Foreskin keratinocyte (primary cell): ENCODE measurements at places on chromosomes 12 and 14. TPM values are rescaled to one million over a fixed set of nuclear protein-coding genes. Genes with fewer than 3 reads are reported as not detected.

ACSM4 gene
- not detected in 2 replicates for total RNA-seq

KHNYN gene
- total RNA-seq: 51.5 and 55.4 TPM in 2 replicates

EML1 gene
- 3.7 and 7.4 TPM in 2 replicates for total RNA-seq

- peak; percentile 36 for DNase-seq
These were observed 56.0 kb downstream of the KSR2 start for GRCh38 chr12:117912756-117913155.

- DNase-seq: no peak
These were observed 121.9 kb upstream of the SLC35F4 start for GRCh38 chr14:57987596-57988300.

DNA sequence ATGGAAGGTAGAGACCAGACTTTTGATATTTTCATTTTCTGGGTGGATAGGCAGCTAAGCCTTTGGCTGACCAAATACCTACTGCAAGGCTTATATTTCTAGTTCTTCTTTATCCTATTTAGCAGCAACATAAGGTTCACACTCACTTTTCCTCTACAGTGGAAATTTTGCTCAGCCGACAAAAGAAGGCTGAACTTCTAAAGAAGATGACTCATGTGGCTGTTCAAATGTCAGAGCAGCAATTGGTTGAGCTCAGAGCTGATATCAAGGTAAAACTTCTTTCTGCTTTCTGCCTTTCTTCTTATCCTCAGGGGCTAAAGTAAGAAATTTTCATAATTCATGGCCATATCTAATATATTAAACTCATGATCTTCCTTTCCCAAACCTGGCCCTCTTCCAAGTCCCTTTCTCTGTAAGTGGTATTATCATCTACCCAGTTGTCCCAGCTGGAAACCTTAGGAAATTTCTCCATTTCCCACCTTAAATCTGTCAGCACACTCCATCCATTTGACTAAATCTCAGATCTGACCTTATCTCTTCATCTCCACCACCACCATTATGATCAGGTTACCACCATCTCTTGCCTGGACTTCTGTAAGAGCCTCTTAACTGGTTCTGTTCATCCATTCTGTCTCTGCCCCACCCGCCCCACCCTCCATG is 19.8 kb upstream of the KCNH3 start:
- DNase-seq: peak; percentile 36

DNA sequence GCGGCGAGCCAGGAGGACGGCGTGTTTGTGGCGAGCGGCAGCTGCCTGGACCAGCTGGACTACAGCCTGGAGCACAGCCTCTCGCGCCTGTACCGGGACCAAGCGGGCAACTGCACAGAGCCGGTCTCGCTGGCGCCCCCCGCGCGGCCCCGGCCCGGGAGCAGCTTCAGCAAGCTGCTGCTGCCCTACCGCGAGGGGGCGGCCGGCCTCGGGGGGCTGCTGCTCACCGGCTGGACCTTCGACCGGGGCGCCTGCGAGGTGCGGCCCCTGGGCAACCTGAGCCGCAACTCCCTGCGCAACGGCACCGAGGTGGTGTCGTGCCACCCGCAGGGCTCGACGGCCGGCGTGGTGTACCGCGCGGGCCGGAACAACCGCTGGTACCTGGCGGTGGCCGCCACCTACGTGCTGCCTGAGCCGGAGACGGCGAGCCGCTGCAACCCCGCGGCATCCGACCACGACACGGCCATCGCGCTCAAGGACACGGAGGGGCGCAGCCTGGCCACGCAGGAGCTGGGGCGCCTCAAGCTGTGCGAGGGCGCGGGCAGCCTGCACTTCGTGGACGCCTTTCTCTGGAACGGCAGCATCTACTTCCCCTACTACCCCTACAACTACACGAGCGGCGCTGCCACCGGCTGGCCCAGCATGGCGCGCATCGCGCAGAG is 873 bp downstream of the PLXNC1 start:
- DNase-seq: no peak

DNA sequence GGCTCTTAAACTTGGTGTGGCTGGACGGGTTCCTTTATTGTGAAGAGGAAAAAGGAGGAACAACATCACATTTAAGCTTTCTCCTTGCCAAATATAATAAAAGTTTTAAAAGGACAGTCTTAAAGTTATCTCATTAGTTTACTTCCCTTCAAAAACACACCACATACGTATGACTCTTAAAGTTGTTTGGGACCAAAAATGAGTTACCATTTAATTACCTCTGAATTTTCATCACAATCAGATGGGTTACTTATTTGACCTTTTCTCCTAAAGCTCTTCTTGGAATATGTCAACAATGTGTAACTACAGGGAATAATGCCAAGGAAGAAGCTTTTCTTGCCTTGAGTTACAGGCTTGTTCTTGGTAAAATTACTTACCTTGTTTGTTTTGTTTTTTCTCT is 16.4 kb downstream of the RAB21 start:
- DNase-seq: no peak

GRCh38 chr12:94892544-94893267 is 110.8 kb downstream of the NDUFA12 start:
- no peak for DNase-seq

- no peak for DNase-seq
These were observed 19.5 kb downstream of the ARL6IP4 start for GRCh38 chr12:122999986-123000420.

- DNase-seq: no peak
These were observed 29.1 kb downstream of the ZNF664 start for GRCh38 chr12:124002021-124002644.

DNA sequence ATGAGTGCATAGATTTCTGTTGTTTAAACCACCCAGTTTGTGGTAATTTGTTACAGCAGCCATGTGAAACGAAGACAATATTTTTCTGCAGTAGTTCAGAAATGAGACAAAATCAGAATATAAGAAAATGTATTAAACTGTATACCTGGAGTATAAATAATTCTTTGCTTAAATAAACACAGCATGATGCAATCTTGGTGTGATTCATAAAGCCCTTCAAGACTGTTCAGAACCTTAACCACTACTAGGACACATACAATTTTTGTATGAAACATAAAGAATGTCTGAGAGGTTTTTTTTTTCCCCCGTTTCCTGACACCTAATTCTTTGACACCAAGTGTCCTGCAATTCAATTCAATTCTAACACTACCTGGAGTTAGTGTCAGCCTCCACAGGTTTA is 10.5 kb downstream of the C12orf75 start:
- no peak for DNase-seq
